ENCODE measurements at places on chromosomes 7 and 10.

GRCh38 chr7:44073664-44074348 lies 8.4 kb upstream of the PGAM2 start:
- peak; percentile 77 for DNase-seq

GRCh38 chr10:1591742-1592141 lies 145.6 kb downstream of the ADARB2 start:
- DNase-seq: no peak

- DNase-seq: no peak
Measured at GRCh38 chr7:122307228-122307621, 2.7 kb upstream of the FEZF1 start.

- DNase-seq: no peak
Measured at GRCh38 chr7:51325908-51326307, 9.3 kb upstream of the COBL start.

DNA sequence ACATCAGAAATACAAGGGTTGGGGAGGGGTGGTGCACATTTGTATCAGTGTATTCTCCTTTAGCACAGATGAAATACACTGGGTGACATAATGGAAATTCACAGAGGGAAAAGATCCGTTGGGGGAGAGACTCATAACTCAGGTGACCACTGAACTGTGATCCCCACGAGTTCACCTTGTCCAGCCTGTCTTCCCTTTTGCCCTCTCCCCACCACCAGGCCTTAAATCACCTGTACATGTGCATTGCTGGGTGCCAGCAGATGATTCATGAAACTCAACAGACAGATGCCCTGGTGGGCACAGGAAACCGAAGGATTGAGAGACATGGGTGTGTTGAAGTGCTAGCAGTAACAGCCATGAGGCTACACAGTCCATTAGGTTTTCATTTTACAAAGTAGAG lies 253.3 kb downstream of the PLXNA4 start:
- DNase-seq: no peak

GRCh38 chr7:4461531-4461930 lies 220.6 kb upstream of the FOXK1 start:
- DNase-seq: peak; percentile 66

GRCh38 chr7:45053401-45053800 lies 35.4 kb downstream of the NACAD start:
- DNase-seq: no peak

- no peak for DNase-seq
Measured at GRCh38 chr7:120160166-120160565, 112.8 kb upstream of the KCND2 start.

- DNase-seq: peak; percentile 65
Measured at GRCh38 chr10:114022766-114023597, 20.7 kb upstream of the ADRB1 start.

All from globus pallidus (tissue), 1 donor.